Stimulated activated CD8-positive, alpha-beta memory T cell treated with anti-CD3 and anti-CD28 coated beads, Interleukin-2, amount 100 ng/mL, for 48 hours (primary cell): ENCODE measurements at places on chromosomes 2 and 18.

DNA sequence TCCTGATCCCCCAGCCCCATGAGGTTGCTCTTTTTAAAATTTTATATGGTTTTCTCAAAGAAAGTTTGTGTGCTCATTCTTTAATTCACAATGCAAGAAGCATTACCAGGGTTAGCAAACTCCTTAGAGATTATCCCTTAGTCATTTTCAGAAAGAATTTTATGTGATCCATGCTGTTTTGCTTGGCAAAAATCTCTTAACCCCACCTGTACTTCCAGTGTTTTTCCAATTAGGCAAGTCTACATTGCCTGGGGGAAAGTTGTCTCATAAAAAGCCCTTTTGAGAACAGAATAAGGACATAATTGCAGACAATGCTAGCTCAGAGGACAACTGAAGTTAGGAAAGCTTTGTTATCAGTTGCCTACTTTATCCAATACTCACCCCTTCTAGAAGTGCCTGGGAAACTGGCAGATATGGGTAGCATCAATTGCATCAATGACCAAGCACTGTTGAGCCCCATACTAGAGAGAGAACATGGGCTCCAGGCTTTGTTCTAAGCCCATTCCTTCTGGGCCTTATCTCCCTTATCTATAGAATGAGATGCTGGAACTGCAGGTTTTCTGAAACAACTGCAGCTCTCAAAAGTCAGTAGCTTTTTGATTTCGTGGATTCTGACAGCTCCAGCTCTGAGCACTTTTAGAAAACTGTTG, 265.9 kb upstream of the SPHKAP start:
- no peak for DNase-seq

DNA sequence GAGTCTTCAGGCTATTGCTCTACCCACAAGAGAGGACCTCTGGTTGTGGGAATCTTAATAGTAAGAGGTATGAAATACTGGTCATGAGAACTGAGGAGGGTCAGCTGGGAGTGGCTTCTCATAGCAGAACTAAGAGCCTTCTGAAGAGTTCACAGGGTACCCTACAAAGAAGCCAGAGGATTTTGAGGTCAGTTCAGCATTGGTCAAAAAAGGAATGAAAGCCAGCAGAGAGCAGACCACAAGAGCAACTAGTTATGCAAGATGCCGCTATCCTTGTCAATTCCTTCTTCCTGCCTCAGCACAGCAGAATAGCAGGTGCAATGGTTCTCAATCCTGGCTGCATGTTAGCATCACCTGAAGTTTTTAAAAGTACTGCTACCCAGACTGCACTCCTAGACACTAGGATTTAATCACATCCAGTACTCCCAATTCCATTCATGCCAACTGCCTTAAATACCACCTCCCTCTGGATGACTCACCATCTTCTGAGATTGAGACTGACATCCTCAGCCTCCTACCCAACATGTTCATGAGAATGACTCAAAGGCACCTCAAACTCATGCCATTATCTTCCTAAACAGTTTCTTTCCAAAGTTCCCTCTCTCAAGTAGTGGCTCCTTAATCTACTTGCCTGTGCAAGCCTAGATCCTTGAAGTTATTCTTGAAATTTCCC, 81.0 kb upstream of the RBMS1 start:
- DNase-seq, result no peak

- DNase-seq, result no peak
These were observed 40.3 kb downstream of the MEX3C start for GRCh38 chr18:51157215-51157614.

GRCh38 chr2:63051042-63051794, 588 bp downstream of the OTX1 start:
- no peak for DNase-seq

GRCh38 chr2:229454934-229455631, 184.0 kb upstream of the PID1 start:
- no peak for DNase-seq

DNA sequence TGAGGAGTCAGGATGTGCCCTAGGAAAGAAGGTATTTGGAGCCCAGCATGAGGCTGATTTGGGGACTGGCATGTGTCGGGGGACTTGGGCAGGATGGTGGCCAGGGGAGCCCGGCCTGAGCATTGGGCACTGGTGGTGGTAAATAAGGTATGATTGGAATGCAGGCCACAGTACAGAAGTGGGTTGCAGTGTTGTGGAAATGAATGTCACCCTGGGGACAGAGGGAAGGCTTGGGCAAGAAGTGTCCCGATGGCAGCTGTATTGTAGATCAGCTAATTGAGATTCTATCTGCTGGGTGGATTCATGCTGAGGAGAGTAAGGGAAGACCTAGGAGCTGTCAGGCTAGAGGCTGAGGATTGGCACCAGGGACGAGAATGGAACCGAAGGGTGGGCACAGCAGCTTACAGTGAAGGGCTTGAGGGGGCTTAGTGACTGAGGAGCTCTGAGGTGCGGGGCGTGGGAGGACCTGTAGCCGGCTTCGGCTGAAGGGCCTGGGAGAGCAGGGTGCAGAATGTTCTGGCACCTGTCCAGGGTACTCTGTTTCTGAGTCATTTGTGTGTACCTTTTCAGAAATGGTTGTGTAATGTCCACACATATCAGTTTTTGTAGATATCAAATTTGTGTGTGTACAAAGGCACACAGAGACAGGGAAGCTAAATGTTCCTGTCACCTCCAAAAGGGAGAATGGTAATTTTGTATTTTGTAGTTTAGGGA, 170.2 kb downstream of the PRKCE start:
- no peak for DNase-seq

- DNase-seq, result no peak
These were observed 42.6 kb upstream of the PDCL3 start for GRCh38 chr2:100520224-100520623.

DNA sequence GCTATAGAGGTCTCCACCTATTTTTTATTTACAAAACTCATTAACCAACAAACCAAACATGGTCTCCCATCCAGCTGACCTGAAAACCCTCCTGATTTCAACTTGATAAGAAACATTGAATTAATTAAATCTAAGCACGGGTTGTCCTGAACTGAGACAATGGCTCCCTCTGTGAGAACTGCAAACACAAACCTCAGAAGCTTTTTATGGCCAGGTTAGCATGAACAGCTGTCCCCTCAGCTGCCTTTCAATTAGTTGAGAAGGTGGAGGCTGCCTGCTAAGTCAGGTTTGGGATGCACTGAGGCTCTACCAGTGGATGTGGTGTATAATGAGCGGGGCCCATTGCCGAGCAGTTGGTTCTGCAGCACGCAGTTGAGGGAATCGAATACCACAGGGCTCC, 258.5 kb upstream of the DDX18 start:
- DNase-seq, result no peak

- DNase-seq, result no peak
These were observed 82.0 kb upstream of the ITGB6 start for GRCh38 chr2:160282063-160282580.

- no peak for DNase-seq
These were observed 78.3 kb upstream of the MAP4K4 start for GRCh38 chr2:101619191-101619591.

DNA sequence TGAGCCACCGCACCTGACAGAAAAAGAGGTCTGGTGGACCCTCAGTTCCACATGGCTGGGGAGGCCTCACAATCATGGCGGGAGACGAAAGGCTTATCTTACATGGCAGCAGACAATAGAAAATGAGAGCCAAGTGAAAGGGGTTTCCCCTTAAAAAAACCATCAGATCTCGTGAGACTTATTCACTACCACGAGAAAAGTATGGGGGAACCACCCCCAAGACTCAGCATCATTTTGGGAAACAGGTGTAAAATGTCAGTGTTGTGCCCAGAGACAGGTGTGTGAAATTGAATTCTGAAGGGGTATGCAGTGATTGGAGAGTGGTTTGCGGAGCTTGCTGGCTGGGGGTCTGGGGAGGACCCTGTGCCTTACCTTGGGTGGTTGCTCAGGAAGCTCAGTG, 4.6 kb upstream of the D2HGDH start:
- DNase-seq, result no peak

GRCh38 chr2:10963155-10963554, 51.4 kb downstream of the KCNF1 start:
- DNase-seq, result no peak

GRCh38 chr2:220445429-220446105, 818.1 kb downstream of the SLC4A3 start:
- no peak for DNase-seq

DNA sequence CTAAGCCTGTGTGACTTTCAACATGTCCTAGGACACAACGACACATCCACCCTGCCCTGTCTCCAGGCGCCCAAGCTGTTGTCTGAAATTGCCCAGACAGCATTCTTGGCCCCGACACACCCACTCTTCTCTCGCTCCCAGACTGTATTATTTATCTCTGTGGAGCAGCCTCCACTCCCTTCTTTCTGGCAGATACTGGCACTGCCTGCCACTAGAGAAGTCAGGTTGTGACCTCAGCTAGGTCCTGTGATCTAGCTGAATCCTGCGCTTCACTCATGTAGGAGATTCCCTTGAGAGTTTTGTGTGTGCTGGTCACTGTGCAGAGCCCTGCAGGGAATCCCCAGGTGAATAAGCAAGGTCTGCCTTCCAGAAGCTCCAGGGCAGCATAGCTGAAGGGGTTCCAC, 77.1 kb upstream of the TNP1 start:
- no peak for DNase-seq

DNA sequence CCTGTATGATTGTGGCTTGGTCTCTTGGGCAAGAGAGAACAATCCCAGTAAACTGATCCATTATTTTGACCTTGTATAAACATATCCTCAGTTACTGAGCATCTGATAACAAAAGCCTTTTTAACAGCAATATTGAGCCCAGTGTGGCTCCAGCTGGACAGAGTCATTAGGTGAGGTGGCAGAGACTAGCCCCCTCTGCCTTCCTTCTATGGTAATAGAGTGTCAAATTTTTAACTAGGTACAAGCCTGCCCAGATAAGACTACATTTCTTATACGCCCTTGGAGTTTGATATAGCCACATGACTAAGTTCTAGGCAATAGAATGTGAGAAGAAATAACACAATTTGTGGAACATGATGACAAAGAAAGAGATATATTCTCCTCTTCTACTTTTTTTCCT, 56.2 kb downstream of the HNMT start:
- no peak for DNase-seq

GRCh38 chr2:27027211-27027651, 5.5 kb upstream of the TMEM214 start:
- DNase-seq, result no peak

- DNase-seq, result peak; percentile 36
These were observed 4.7 kb upstream of the HPCAL1 start for GRCh38 chr2:10297959-10298531.

- no peak for DNase-seq
These were observed 11.8 kb downstream of the ARHGAP15 start for GRCh38 chr2:143140864-143141661.

DNA sequence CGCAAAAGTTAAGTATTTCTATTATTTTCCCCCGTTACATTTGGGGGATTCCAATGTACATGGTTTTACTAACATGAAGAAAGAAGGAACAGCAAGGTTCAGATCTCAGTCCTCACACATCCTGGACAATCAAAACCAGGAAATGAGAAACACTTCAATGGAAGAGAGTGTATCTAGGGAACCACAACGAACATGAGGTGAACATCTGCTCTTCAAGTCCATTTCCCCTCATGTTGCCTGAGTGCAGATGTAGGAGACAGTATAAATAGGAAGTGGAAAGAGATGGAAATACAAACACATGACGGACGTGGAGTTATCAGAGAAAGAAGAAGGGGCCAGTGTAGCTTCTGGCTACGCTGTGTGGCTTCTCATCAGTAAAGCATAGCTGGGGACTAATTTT, 52.6 kb downstream of the CHN1 start:
- DNase-seq, result no peak

DNA sequence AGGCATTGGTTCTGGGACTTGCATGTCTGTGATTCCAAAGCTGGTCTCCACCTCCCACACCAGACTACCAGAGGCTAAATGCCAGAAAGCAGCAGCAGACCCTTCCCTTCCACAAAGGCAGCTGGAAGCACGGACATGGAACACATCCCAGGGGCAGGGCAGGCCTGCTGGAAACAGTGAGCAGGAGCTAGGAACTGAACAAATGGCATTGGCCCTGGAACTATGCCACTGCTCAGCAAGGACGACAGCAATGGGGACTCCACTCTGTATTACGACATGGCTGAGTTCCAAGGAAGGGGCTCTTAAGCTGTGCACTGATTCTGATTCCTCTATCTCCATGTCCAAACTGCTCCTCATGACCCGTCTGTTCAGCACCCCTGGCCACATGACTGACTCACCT, 77.8 kb upstream of the TFCP2L1 start:
- no peak for DNase-seq

- DNase-seq, result no peak
These were observed 72.8 kb downstream of the TCF4 start for GRCh38 chr18:55515214-55515613.

GRCh38 chr18:5444269-5444668, 99.5 kb downstream of the EPB41L3 start:
- no peak for DNase-seq

DNA sequence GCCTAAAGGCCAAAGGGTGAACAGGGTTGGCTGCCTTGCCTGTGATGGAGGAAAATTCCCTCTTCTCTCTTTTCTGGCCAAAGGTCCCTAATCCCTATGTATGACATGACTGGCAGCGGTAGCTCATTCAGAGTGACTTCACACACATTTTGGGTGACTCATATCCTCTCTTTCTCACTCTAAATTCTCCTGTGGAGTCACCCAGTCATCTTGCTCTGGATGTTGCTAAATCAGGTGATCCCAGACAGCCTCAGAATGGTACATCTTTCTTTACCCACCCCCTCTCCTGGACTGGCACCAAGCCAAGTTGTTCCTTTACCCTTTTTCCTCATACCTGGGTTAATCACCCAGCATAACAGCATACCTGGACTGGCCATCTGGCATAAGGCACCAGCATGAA, 77.2 kb downstream of the NEURL3 start:
- DNase-seq, result no peak

DNA sequence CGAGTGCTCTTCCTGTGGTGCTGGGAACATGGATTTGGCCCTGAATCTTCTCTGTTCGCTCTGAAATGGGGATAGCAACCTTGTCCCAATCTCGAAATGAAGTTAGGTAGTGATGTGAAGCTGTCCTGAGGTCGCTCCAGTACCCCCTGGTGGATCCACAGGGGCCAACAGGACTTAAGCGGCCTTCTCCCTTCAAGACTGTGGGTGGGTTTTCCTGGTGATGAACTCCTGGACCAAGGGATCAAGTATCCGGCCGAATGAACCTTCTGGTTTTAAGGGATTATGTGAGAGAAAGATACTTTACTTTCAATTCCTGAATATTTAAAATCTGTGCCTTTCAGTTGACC, 156.5 kb downstream of the NAPG start:
- DNase-seq, result no peak

DNA sequence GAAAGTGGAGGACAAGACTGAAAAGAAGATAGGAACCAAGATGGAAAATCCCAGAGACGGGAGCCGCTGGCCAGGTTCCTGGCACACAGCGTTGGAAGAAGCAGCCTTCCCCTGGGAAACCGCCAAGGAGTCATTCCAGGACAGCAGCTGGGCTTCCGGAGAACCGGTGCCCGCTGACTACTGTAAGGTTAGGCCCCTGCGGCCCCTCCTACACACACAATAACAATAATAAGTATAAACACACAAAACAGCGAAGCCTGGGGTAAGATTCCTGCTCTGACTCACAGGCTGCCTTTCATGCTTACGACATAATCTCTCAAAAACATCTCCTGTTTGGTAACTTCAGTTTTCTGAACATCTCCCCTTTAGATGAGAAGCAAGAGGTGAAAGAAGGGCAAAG, 28.1 kb upstream of the MYCN start:
- no peak for DNase-seq
